Stimulated activated naive CD4-positive, alpha-beta T cell treated with Interleukin-2 at 50 U/mL for 16 hours (primary cell): ENCODE measurements at places on chromosomes 4 and X.

- DNase-seq: no peak
Measured at GRCh38 chr4:65344278-65344825, 325.9 kb downstream of the EPHA5 start.

DNA sequence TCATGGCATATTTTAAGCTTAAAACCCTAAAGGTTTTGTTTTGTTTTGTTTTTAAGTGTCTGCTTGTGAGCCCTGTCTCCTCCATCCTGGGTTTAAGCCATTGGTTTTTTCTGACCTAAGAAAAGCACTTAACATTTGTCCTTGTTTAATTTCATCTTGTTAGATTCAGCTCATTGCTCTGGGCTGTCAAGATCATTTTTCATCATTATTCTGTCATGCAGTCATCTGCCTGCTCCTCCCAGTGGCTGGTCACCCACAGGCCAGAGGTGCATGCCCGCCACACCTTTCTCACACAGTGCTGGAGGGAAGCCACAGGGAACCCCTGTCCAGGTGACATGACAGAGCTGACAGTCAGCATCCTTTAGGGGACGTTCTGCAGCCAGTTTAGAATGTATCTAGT lies 11.7 kb upstream of the REELD1 start:
- DNase-seq: no peak

- DNase-seq: no peak
Measured at GRCh38 chr4:67571975-67572374, 13.4 kb downstream of the STAP1 start.

DNA sequence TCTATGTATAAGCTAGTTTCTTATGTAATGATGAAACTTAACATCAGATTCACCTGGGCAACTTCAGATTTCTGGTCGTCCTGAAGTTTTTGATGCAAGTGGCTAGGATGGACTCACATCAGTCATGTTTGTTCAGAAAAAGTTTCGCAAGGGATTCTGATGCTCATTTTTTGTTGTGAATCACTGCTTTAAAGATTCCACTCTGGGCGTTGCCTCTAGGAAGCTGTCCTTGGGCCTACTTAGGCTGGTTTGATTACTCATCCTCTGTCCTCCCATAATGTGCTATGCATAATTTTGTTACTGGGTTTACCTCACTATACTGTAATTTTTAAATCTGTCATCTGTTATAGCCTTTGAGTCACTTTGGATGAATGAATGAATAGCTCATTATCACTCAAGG lies 30.8 kb downstream of the HERC3 start:
- DNase-seq: no peak

DNA sequence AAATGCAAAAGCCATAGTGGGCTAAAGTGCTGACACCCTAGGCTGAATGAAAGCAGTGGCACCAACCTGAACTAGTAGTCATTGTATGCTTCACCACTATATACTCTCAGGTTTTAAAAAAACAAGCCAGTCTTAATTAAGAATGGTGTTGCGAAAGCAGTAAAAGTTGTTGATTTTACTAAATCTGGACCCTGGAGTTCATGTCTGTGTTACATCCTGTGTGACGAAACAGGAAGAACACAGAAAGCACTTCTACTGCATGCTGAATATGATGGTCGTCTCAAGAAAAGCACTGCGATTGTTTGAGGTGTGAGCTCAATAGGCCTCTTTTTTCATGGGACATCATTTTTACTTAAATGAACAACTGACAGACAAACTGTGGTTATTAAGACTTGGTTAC lies 24.2 kb upstream of the GDPD2 start:
- DNase-seq: no peak

DNA sequence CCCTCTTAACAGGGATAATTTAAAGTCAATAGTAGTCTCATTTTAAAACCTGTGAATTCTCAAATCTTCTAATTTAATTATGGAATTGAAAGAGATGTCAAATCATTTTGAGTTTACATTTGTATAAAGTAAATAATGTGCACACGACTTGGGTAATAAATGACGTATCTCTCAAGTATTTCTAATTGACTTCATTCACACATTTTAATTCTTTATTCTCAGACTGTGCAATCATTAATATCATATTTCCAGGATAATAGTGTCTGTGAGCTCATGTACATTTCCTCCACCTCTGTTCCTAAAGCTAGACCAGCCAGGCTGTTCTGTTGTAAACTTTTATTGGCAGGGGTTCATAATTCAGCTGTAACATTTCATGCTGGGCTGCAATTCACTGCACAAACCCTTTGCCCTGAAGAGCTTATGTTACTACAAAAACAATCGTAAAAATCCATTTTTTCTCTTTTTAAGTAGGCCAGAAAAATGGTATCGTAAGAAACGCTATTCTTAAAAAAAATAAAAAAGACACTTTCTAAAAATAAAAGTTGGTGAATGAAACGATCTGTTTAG lies 1103.1 kb upstream of the TENM3 start:
- no peak for DNase-seq

DNA sequence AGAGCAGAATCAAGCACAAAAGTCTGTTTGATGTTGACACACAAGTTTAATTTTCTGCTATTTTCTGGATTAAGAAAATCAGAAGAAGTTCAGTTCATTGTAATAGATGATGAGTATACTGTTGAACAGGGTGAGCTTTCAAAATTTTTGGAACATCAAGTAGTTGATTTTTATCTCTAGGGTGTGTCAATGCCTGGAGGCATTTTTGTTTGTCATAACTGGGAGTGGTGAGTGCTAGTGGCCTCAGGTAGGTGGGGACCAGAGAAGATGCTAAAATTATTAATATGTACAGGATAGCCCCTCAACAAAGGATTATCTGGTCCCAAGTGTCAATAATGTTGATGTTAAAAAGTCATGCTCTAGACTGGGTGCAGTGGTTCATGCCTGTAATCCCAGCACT lies 279.7 kb upstream of the GNPDA2 start:
- no peak for DNase-seq

- no peak for DNase-seq
Measured at GRCh38 chr4:12949719-12950490, 534.2 kb downstream of the RAB28 start.

DNA sequence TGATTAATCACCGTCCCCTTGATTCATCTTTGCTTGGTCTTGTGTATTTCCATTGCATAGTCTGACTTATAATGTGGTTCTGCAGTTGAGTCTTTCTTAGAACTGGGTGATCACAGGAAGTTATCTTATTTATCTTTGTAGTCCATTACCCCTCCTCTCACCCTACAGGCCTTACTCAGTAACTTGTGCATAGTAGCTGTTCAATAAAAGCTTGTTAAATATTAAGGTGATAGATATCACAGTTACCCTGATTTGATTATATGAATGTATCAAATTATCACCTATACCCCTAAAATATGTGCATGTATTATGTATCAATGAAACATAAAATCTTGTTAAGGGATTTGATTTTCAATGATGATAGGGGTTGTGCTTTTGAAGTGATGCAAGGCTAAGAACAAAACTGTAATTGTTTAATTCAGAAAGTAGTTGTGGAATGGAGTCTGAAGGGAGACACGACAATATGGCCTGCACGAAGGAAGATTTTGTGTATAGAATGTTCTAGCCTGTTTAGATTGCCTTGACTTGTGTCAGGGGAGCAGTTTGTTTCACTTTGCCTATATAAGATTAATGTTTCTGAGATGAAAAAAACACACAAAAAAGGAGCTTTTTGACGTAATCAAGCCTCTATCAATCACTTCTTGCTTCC lies 132.4 kb upstream of the LIMCH1 start:
- DNase-seq: no peak

- no peak for DNase-seq
Measured at GRCh38 chrX:121216641-121217374, 169.4 kb downstream of the GLUD2 start.

DNA sequence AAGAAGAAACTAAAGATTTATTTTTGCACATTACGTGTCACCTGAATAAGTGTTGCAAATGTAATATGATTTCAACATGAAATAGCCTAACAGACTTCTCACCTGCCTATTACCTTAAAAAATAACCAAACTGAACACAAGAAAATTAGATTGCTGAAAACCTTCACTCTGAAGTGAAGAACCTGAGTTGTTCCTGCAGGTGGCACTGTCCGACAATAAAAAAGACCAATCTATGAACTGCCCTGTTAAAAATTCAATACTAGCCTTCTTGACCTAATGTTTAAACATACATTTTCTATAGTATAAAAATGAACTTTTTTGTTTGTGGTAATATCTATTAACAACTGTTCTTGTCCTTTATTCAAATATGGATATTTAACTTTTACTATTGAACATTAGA lies 69.2 kb upstream of the PNPLA4 start:
- DNase-seq: no peak

- no peak for DNase-seq
Measured at GRCh38 chrX:110172215-110172614, 145.7 kb downstream of the AMMECR1 start.

- no peak for DNase-seq
Measured at GRCh38 chr4:66062044-66062443, 391.8 kb upstream of the EPHA5 start.

- no peak for DNase-seq
Measured at GRCh38 chr4:21569638-21570037, 378.9 kb downstream of the KCNIP4 start.

- no peak for DNase-seq
Measured at GRCh38 chr4:170374770-170375169, 285.0 kb upstream of the AADAT start.

GRCh38 chr4:88754796-88755195 lies 57.2 kb upstream of the NAP1L5 start:
- DNase-seq: no peak

GRCh38 chrX:51760657-51761056 lies 17.4 kb downstream of the GSPT2 start:
- no peak for DNase-seq

- no peak for DNase-seq
Measured at GRCh38 chrX:31981546-31982062, 909.8 kb upstream of the FTHL17 start.

DNA sequence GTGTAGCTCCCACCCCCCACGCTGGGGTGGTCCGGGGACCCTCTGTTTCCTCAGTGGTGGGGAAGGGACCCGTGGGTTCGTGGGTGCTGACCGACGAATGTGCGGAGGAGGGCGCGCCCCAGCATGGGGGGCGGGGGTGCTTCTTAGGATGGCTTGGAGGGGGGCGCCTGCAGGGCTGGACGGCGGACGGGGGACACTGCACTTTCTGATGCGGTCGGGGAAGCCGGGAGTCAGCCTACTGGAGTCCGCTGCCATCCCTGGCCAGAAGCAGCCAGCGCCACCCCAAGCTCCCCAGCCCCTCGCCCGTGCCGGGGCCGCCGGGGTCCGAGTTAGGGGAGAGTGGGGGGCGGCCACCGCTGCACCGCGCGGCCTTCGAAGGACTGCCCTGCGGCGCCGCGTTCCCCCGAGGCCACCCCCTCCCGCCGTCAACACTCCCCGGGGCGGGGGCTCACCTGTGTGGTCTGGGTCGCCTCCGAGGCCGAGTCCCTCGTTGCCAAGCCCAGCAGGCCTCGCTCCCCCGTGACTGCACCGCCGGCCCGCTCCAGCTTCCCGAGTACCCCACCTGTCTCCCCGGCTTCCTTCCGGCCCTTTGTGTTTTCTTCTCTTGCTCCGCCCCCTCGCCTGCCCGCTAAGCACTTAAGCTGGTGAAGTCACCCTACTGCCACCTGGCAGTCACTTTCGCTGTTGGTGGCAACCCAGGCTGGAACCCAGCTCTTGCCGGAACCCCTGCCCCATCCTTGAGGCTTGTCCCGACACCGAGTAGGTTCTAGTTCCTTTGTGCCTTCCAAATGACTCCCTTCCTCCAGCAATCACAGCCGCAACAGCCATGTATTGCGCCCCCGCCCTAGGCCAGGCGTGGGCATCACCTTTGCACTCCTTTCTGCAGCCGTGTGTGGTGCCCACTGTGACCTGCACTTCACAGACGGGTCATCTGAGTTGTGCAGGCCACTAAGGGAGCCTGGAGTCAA lies at the start of gene OCIAD2:
TSS of gene OCIAD2 (minus strand) at position 569 of the 968 bp plus-strand sequence. CDS start 2,225 bp downstream, outside the sequence.
- peak; percentile 79 for DNase-seq

- DNase-seq: peak; percentile 19
Measured at GRCh38 chr4:98601708-98602107, 56.7 kb downstream of the TSPAN5 start.

- DNase-seq: no peak
Measured at GRCh38 chr4:30716681-30717207, 3.4 kb upstream of the PCDH7 start.

- no peak for DNase-seq
Measured at GRCh38 chrX:39556056-39556455, 541.7 kb downstream of the BCOR start.

GRCh38 chrX:133633162-133633561 lies 217.9 kb upstream of the GPC4 start:
- DNase-seq: no peak

DNA sequence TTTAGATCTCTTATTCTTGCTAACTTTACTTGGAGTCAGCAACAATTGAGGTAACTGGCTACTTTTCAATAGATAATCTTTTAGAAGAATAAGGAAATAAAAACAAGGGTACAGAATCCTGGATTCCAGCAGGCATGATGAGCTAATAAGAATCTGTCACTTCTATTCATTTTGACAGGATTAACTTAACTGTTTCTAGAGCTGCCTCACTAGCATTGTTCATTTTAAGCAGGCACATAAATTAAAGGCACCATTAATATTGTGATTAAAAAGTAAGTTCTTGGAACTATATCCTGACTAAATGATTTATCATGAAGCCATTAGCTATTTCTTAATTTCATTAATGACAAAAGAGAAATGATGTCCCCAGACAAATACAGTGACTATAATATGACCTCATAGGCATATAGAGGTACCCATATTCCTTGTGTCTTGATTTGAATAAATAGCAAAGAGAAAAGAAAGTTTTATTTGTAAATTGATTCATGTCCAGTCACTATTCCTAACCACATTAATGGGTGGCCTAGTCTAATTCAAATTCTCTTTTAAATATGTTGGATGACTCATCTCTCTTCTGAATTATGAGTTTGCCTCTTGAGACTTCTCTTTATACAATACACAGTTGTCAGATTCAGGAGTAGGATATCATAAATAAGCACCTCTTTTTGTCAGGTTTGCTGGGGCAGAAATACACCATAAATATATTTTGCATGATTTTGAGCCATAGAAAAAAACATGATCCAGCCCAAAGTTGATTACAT lies 343.0 kb downstream of the SLITRK2 start:
- no peak for DNase-seq

GRCh38 chrX:112857478-112857878 lies 16.8 kb upstream of the AMOT start:
- no peak for DNase-seq

- no peak for DNase-seq
Measured at GRCh38 chr4:125801373-125801772, 486.6 kb downstream of the FAT4 start.

DNA sequence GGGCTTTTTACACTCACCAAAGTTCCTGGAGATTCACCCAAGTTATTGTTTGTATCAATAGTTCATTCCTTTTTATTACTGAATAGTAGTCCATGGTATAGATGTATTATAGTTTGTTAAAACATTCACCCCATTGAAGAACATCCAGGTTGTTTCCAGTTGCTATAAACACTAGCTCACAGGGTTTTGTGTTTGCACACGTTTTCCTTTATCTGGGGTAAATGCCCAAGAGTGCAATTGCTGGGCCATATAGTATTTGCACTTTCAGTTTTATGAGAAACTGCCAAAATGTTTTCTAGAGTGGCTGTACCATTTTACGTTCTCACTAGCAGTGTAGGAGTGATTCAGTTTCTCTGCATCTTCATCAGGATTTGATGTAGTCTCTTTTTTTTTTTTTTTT lies 57.1 kb downstream of the CBLL2 start:
- DNase-seq: no peak

- no peak for DNase-seq
Measured at GRCh38 chrX:116281106-116281505, 110.6 kb downstream of the AGTR2 start.
